ENCODE measurements at places on chromosomes 11 and 22.

DNA sequence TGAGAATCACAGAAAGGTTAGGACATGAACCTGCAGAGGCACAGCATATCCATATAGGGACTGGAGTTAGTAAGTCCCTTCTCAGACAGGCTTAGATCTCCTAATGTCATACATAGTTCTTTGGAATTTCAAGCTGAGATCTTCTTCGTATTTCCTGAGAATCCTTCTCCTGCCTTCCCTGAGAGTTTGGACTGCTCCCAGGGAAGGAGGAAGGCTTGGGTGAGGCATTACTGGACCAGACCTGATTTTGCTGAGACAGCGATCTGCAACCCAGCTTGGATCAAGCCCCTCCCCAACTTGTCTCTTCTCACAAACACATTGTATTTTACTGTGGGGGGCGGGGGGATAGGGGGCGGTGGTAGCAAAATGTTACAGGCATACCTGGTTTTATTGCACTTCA lies 108.5 kb downstream of the TSPAN18 start:
- no peak for DNase-seq

DNA sequence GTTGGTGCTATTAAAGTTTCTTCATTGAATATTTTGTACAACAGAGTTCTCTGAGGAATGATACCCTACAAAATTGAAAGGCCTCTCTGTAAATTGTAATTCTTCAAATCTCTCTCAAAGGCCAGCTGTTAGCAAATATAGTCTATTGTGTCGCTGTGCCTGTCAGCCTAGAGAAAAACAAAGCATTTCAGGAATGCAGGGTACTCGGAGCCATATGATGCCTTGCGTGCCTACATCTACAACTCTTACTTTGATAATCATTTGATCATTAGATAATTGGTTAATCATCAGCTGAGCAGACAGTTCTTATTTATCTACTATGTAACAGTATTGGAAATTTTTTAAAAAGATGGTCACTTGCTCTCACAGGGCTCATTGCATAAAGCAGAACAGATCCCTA lies 67.3 kb downstream of the RNF169 start:
- no peak for DNase-seq

- no peak for DNase-seq
Measured at GRCh38 chr11:59899532-59899931, 20.9 kb downstream of the OOSP3 start.

GRCh38 chr11:8329336-8329735 lies 65.7 kb upstream of the LMO1 start:
- DNase-seq, result no peak

DNA sequence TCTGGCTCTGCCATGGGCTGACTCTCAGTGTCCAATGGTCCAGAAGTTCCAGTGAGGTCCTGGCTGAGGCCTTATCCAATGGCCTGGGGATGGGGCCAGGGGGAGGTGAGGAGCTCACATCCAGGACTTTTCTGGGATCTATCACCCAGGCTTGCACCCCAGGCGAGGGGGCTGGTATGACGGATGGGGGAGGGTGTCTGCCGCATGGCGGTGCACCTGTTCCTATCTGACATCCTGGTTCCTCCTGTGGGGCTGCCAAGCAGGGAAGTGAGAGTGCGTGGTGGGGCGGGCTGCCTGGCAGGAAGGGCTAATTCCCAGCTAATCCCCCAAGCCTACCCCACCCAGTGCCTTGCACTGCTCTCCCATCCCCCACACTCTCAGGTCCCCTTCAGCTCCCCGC lies 102.1 kb downstream of the NECTIN1 start:
- DNase-seq, result no peak

- no peak for DNase-seq
Measured at GRCh38 chr11:113203141-113203753, 111.1 kb upstream of the TTC12 start.

GRCh38 chr11:7969756-7970646 lies 4.8 kb upstream of the NLRP10 start:
- DNase-seq, result no peak

DNA sequence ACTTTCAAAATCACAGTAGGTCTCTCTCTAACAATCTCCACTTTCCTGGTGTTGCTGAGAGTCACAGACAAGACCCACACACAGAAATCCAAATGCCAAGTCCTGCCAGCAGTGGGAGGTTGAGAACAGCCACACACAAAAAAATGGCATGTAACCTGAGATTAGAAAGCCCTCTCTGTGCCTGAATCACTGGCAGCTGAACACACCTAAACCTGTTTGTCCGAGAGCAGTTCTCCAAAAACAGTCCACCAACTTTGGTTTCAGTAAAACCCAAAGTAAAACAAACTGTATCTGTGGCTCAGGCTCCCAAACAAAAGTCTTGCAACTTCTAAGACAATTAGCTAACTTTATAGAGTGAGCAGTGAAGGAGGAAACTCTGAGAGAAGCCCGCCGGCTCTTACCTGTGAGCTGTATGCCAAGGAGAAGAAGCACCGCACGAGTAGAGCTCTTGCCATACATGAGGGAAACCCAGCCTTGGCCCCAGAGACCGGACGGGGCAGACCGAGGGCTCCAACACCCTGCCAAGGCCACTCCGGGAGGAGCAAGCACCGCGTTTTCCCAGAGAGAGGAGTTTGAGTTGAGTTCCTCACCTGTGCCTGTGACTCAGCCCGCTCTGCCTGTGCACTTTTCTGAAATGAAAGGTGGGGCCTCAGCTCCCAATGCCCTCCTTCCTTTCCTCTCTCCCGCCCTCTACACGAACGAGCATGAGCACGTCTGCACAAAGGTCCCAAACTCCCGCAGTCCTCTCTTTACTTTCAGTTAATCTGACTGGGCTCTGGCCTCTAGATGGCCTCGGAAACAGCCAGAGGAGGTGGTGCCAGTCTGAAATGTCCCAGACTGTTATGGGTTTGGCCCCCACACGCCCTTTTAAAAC lies at the start of gene MPZL2:
MPZL2 (minus strand) TSS at position 603 of the 874 bp plus-strand sequence; CDS start at position 459, 144 bp downstream.
- DNase-seq, result no peak

DNA sequence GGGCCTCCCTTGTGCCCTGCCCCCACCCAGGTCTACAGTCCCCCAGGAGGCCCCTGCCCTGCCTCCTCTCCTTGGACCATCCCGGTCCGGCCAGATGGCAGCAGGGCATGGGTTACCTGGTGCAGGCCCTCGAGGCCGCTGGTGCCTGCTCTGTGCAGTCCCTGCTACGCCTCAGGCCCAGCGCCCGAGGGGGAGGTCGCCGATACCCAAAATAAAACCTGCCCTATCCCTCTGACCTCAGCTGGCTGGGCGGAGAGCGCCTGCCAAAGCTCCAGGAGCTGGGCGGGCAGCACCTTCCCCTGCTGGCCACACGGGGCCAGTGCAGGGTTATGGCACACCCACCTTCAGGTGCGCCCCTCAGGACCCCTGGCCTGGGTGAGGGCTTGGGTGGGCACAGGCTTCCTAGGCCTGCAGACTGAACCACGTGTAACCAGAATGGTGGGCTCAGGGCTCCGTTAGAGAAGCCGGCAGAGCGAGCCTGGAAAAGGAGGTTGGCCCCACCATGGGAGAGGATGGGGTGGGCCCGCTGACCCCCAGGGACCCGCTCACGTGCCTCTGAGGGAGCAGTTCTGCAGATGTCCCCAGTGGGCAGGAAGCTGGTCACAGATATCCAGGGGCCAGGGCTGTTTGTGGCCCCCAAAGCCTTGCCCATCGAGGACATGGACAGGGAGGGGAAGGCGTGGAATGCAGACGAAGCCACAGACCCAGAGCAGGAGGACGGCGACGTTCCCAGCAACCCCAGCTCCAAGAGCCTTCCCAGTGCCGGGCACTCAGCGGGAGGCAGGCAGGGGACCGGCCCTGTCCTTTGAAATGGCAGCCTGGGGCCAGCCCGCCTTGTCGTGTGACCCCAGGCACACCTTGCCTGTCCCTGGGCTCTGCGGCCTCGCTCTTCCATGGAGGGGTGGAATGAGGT lies 1.7 kb upstream of the TNNT3 start:
- DNase-seq, result no peak

- DNase-seq, result no peak
Measured at GRCh38 chr11:17291710-17292109, 15.2 kb downstream of the NUCB2 start.

- DNase-seq, result no peak
Measured at GRCh38 chr11:112525270-112525669, 264.6 kb upstream of the PLET1 start.

DNA sequence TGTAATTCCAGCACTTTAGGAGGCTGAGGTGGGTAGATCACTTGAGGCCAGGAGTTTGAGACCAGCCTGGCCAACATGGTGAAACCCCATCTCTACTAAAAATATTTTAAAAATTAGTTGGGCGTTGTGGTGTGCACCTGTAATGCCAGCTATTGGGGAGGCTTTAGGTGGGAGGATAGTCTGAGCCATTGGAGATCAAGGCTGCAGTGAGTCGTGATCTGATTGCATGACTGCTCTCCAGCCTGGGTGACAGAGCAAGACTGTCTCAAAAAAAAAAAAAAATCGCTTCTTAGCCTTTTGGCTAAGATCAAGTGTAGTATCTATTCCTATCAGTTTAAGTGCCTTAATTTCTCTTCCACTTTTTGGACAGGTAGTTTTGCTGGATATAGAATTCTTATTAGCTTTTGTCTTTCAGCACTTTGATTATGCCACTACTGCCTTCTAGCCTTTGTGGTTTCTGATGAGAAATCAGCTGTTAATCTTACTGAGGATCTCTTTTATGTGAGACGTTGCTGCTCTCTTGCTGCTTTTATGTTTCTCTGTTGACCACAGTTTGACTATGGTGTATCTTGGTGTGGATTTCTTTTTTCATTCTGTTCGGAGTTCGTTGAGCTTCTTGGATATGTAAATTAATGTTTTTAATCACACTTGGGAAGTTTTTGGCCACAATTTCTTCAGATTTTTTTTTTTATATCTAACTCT lies 24.7 kb downstream of the CHEK1 start:
- DNase-seq, result no peak

GRCh38 chr11:116871248-116871647 lies 33.8 kb upstream of the APOA1 start:
- DNase-seq, result no peak

DNA sequence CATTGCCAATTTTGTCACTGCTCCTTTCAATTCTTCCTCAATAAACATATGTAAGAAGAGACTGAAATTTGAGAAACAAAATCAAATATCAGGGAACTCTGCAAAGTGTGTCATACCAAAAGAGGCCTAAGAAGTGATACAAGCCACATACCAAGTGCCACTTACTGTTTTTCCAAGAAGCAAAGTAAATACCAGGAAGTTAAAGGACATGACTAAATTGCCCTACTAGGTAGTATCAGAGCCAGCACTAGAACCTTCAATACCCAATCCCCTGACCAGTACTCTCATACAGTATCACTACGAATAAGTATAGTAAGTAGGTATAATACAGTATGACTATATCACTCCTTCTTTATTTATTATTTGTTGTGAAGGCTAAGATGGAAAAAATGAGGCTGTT lies 13.6 kb downstream of the MAML2 start:
- DNase-seq, result no peak

GRCh38 chr11:909406-909805 lies 1.2 kb downstream of the CHID1 start:
- DNase-seq, result no peak

DNA sequence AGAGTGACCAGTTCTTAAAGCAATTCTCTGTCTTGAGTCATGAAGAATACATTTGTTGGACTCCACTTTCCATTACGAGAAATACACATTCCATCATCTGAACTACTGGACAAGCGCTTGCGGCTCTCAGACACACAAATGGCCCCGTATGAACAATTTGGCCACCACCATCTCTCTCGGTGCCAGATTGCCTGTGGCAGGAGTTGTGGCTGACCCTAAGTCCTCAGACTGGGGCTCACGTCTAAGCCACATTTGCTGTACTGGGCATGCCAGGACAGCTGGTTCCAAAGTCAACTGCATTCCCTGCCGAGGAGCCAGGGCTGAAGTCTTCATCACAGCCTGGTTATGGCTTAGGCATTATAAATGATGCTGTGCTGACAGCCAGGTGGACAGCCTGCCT lies 227.5 kb downstream of the MIAT start:
- DNase-seq, result no peak

- peak; percentile 91 for DNase-seq
Measured at GRCh38 chr11:17544181-17544622, at the start of gene USH1C. Gene USH1C (minus strand): TSS chr11:17544416. CDS start chr11:17544307, 109 bp downstream.

Measured in HEK293T (cell line).